ENCODE measurements at places on chromosomes 7 and 10.

GRCh38 chr7:113004726-113005454, 81.7 kb downstream of the GPR85 start:
- DNase-seq: no peak

- DNase-seq: no peak
Measured at GRCh38 chr10:108411206-108411605, 1246.7 kb upstream of the SORCS1 start.

GRCh38 chr7:77699056-77699455, 2.8 kb downstream of the RSBN1L start:
- no peak for DNase-seq

DNA sequence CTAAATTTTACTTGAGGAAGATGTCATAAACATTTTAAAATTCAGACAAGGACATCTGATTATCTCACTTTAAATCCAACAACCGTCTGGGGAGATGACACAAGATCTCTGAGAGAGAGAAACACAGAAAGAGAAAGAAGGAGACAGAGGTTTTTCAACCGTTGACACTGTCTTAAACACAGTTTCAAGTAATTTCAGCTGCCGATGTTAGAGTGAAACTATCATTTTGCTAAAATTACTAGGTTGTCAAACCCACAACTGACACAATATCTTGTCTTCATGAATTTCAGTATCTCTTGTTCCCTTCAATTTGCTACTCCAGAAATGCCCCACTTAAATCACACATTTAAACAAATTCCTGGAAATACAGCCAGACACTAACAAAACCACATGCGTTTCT, 174.8 kb downstream of the RAPGEF5 start:
- no peak for DNase-seq

GRCh38 chr10:24884793-24885192, 67.6 kb downstream of the PRTFDC1 start:
- no peak for DNase-seq

DNA sequence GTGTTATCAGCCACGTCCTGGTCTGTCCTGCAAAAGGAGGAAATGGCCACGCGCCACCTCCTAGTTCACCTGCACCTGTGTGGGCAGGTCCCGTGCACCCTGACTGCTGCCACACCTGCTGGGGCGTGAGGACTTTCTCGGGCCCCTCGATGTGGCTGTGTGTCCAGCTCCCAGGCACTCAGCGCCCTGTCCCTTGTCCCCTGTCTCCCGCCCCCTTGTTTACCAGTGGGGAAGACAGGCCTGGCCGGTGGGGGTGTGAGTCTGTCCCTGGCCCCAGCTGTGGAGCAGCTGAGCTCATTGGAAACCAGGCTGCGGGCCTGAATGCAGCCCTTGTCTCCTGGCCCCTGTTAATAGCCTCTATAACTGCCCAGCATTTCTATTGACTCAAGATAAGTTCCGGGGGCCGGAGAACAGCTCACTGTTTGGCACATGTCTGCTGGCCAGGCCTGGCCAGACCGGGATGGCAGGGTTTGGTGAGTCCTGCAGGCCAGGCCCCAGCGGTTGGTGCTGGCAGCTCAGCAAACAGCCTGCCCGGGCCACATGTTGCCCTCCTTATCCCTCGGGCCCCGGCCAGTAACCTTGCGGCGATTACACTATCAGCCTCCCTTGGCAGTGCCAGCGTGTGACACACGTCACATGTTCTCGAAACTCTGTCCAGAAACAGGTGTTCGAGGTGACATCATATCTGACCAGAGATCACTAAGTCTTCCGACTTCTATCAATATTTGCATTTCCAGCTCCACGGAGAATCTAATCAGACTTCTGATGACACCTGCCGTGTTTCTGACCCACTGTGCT, 52.1 kb downstream of the FOXL3 start:
- DNase-seq: no peak

GRCh38 chr10:125859128-125859817, 21.8 kb downstream of the DHX32 start:
- DNase-seq: no peak

- DNase-seq: no peak
Measured at GRCh38 chr7:148242294-148242821, 348.2 kb upstream of the C7orf33 start.

DNA sequence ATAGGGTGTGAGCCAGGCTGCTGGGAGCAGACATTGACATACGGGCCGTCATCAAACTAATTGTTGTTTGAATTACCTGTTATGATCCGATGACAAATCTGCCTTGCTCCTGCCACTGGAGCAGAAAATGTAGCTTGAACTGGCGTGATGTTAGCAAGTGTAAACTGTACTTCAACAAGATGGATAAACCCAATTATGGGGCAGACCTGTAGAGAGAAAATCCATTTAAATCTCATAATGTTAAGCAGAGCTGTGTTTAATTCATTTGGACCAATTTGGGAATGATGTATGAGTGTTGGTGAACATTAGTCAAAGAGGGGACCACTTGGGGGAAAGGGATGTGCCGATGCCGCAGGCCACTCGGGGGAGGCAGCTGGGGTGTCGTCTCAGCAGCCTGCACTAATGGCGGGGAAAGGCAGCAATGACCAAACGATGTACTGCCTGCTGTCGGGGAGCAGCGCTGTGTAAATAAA, 27.4 kb downstream of the TCF7L2 start:
- DNase-seq: no peak

- no peak for DNase-seq
Measured at GRCh38 chr7:7761974-7762779, 43.8 kb upstream of the RPA3 start.

- DNase-seq: no peak
Measured at GRCh38 chr10:103711351-103711994, 143.9 kb downstream of the SH3PXD2A start.

- no peak for DNase-seq
Measured at GRCh38 chr7:143391462-143392404, 10.6 kb downstream of the ZYX start.

DNA sequence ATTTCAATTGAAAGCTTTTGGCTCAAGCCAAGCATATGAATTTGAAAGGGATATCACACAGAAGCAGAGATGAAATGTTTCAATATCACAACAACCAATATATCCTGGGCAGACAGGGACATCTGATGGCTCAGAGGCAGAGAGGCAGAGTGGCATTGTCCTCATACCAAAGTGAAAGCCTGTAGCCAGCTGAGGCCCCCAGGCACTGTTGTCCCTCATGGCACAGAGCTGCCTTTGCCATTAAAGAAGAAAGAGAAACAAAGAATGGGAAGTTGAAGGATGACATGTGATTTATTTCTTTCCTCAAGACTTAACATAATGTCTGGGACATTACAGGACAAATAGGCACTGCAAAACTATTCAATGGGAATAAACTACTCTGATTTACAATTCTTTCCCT, 504.3 kb upstream of the PCDH15 start:
- no peak for DNase-seq

DNA sequence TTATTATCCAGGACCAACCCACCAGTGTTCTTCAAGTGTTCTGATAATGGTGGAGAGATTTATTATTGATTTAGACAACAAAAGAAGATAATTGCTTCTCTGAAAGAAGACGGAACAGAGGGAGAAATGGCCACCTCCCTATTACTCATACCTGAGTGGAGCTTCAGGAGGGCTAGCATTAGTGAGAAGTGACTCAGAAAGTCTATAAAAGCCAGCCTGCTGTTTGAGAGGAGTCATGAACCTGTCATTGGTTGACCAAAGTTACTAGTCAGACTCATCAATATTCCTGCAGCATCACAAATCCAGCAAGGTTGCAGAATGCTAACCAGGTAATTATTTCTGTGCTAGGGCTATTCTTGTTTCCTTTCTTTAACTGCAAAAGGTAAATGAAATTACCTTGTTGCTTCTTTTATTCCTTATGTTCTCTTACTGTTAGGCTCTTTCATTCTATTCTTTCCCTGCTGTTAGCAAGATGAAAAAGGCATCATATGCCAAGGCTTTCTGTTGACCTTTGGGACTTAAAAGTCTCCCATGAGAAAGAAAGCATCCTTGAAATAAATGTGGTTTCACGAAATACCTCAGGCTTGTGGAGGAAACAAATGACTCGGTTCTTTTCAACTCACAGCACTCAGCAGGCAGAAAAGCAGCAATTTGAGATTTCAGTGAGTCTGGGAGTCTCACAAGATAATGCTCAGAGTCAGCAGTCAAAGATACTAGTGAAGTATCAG, 256.4 kb upstream of the PHYHIPL start:
- no peak for DNase-seq

DNA sequence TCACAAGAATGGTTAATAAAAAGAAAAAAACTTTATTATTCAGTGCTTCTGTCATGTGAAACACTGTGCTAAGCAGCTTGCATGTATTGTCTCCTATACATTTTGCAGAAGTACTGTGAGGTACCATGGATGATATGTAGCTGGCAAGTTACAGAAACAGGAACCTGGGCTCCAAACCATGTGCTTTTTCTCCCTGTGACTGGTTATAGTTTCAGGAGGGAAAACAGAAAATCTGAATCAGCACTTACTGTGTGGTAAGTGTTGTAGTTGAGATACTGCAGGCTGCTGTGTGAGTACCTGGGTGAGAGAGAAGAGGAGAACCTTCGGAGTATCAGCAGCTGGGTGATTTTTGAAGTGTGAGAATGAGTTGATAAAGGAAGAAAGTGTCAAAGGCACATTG, 285.0 kb downstream of the SUGCT start:
- no peak for DNase-seq

- DNase-seq: no peak
Measured at GRCh38 chr7:85356916-85357315, 170.1 kb upstream of the SEMA3D start.

DNA sequence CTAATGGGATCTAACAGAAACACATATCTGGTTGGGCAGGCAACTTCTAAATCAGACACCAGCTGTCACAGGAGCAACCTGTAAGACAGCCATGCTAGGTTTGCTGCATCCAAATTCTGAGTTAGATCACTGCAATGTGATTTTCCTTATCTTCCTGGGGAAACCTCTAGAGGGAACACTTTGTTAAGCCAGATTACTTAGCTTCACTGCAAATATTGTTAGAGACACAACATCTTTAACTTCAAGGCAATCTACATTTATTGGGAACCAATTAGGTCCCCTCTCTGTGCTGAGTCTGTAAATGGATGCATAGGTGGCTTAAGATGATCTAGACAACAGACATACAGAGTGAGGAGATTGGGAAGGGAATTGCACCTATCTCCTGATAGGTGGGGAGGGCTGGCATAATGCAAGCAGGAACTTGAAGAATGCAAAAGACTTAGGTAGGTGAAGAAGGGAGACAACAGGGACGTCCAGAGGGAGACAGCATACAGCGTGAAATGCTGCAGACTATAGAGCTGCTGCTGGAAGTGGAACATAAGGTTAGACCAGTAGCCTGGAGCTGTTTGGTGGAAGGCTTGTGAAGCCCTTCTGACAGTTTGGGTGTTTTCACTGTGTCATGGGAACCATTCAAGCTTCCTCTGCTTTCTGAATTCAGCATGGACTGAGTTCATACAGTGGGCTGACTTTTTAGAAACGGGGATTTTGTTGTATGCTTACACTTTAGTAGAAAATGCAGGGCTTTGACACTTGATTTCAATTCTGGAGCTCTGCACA, 109.8 kb upstream of the ELMO1 start:
- DNase-seq: no peak

DNA sequence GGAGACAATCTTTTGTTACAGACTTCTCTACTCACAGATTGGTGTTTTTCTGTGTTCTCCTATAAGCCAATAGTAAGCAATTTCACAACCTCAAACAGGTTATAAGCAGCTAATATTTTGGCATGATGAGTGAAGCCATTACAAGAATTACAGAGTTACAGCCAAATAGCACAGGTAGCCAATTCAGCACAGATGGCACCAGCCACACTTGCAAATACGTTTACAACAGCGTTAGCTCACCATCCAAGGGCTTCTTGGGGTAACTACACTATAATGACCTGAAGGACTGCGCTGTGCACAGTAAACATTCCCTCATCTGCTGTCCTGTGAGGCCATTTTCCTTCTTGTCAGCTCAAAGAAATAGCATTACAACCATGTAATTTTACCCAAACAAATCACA, 428.6 kb downstream of the TCERG1L start:
- DNase-seq: no peak

GRCh38 chr10:126504063-126504760, 115.9 kb upstream of the ADAM12 start:
- DNase-seq: no peak

- DNase-seq: no peak
Measured at GRCh38 chr10:91002656-91003055, 81.8 kb upstream of the ANKRD1 start.

DNA sequence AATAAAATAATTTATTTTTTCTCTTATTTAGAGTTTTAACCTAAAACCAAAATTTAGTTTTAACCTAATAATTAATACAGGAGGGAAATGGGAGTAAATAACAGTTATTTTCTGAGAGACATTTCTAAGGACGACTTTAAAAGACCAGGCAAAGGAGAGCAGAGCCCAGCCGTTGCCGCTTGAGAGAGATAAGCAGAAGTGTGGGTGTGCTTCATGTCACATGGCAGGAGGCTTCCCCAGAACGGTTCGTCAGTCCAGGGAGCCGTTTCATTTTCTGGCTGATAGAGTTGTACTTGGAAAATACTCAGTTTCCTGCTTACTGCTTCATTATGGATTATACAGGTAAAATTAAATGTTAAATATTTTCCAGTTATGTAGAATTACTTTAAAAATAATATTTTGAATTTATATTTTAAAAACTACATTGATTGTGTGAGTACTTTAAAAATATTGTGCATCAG, 61.4 kb downstream of the ST7 start:
- no peak for DNase-seq

DNA sequence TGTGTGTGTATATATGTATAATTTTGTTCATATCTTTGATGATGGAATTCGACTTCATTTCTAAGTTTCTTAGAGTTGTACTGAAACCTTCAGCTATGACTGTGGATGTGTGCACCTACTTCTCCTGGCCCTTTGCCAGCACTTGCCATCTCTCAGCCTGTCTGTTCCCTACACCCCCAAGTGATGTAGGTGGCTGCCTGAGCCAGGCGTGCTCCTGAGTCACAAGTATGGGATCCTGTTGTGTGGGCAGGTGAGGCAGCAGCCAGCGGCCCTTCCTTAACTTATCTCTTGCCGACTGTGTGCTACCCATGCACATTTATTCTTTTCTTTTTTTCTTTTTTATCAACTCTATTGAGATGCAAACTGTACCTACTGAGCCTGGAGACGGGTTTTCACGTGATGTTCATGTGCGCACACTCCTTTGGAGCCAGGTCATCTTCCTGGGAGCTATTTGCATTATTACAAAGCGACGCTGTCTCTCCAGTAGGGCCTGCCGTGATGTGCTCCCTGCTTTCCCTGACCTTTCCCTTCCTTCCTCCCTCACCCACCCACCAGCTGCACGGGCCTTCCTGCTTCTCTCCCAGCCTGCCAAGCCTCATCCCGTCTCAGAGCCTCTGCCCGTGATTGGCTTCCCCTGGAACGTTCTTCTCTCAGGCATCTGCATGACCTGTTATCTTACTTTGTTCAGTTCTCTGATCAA, 31.3 kb upstream of the GALNT11 start:
- DNase-seq: no peak

GRCh38 chr10:77667426-77668324, 30.1 kb upstream of the KCNMA1 start:
- no peak for DNase-seq

All from suprapubic skin (tissue), 4 donors.